ENCODE measurements at places on chromosomes 5 and 9.

- no peak for DNase-seq
Observed at GRCh38 chr9:27125936-27126335, 16.9 kb downstream of the TEK start.

DNA sequence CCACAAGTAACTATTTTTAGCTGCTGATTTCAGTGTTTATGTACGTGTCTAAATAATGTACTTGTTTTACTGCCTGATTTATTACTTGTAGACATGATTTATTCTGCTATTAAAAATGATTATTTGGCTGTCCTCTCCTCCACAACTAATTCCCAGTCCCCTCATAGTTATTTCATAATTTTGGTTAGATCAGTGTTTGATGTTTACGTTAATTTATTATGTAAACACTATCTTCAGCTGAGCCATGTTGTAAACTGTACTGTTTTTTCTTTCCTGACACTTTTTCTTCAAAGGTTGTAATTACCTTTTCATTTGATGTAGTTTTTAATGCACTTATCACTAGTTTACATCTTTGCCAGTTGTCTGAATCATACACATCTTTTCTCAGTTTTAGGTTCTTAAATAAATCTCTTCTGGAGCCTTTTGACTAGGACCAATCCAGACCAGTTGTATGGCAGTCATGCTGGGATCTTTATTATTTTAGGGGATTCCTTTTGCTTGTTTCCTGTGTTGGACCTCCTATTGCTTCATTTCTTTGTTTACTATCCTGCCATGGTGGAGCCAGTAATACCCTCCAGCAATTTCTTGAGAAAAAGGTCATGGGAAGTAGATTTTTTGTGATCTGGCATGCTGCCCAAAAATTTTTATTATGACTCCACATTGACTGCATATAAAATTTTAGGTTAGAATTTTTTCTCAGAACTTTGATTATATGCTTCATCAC lies 16.1 kb downstream of the AP3S1 start:
- DNase-seq: no peak

GRCh38 chr5:111735583-111736270 lies 21.3 kb downstream of the NREP start:
- DNase-seq: peak; percentile 96

- no peak for DNase-seq
Observed at GRCh38 chr9:16710888-16711287, 159.6 kb downstream of the BNC2 start.

DNA sequence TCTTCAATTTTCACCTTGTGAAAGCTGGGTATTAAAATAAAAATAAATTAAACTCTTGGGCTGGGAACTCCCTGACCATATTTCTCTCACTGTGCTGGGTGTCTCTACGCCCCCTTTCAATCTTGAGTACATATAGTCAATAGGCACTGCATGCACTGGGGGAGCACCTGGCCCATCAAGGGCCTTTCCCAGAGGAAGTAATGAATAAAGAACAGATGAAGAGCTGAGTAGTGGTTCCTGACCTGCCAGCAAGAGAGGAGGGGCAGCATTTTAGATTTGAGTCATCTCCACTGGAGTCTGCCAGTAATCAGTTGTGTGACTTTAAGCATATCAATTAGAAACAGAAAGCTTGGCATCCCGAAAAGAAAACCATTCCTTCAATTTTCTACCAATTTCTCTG lies 6.2 kb downstream of the MAPKAP1 start:
- DNase-seq: peak; percentile 30

- DNase-seq: no peak
Observed at GRCh38 chr9:113536483-113537228, 73.1 kb downstream of the RGS3 start.

DNA sequence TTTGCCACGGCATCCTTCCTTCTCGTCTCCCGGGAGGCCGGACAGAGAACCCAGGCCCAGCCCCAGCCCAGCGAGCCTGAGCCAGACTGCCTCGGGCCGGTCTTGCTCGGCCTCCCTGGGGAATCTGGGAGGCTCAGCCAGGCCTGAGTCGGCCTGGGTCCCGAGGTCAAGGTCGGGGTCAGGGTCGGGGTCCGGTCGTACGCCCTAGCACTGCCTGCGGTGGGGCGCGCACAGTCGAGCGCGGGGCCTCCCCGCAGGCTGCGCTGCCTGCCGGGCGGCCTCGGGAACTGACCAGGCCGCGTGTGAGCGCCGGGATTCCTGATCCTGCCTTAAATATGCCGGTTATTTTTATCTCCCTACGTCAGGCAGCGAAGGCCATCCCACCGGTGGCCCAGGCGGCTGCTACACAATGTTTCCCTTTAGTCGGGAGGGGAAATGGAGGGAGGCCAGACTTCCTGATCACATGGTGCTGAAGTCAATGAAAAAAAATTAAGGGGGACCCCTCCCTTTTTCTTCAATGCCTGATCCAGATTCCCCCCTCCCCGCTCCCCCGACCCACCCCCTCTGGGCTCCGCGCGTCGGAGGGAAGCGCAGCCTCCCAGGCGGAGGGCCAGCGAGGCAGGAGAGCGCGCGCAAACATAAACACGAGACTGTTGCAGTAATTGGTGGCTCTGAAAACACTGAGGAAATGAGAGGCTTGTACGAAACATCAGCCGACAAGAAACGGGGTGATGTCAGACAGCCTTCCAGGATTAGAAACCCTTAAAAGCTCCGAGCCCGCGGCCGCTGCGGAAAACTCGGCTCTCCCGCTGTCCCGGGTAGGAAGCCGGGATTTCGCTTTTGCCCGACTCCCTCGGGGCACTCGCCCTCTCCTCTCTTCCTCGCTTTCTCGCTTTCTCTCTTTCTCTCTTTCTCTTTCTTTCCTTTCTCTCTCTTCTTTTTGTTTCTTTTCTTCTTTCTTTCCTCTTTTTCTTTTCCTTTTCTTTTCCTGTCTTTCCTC lies 148.2 kb upstream of the KLF4 start:
- peak; percentile 96 for DNase-seq

DNA sequence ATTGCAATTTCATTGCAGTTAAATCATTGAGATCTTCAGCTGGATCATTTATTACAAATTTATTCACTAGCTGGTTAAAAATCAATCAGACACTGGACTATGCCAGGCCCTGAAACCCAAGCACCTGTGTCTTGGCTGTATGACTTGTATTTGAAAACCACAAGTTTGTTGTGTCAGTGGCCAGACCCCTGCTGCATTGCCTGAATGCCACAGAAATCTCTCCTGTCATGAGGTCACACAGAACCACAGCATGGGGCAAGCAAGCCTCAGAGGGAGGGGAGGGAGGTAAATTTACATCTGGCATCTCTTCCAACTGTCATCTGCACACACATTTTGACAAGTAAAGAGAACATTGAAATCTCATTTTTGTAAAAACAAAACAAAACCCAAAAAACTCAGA lies 90.0 kb downstream of the ARRDC3 start:
- peak; percentile 35 for DNase-seq

GRCh38 chr9:136960212-136960937 lies 8.3 kb downstream of the LCN12 start:
- DNase-seq: no peak

DNA sequence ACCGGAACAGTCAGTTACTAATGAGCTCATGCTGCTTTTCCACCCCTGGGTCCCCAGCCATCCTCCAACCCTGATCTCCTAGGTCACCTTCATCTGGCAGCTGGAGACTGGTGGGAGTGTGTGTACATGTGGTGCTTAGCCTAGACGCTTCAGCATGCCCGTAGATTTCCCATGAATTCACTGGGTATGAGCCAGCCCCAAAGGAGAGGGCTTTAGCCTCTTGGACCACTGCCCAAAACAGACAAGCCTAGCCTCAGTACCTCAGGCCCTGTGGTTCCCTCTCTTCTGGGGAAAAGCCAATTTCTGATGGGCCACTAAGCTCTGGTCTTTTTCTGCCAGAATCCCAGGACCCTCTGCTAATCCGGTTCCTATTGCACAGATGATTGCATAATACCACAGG lies 48.0 kb upstream of the ASTN2 start:
- DNase-seq: no peak

- DNase-seq: peak; percentile 61
Observed at GRCh38 chr5:180816608-180817534, 14.3 kb upstream of the MGAT1 start.

GRCh38 chr5:152358861-152359568 lies 46.1 kb downstream of the NMUR2 start:
- DNase-seq: no peak

- peak; percentile 72 for DNase-seq
Observed at GRCh38 chr5:73417303-73418034, 31.1 kb downstream of the FOXD1 start.

DNA sequence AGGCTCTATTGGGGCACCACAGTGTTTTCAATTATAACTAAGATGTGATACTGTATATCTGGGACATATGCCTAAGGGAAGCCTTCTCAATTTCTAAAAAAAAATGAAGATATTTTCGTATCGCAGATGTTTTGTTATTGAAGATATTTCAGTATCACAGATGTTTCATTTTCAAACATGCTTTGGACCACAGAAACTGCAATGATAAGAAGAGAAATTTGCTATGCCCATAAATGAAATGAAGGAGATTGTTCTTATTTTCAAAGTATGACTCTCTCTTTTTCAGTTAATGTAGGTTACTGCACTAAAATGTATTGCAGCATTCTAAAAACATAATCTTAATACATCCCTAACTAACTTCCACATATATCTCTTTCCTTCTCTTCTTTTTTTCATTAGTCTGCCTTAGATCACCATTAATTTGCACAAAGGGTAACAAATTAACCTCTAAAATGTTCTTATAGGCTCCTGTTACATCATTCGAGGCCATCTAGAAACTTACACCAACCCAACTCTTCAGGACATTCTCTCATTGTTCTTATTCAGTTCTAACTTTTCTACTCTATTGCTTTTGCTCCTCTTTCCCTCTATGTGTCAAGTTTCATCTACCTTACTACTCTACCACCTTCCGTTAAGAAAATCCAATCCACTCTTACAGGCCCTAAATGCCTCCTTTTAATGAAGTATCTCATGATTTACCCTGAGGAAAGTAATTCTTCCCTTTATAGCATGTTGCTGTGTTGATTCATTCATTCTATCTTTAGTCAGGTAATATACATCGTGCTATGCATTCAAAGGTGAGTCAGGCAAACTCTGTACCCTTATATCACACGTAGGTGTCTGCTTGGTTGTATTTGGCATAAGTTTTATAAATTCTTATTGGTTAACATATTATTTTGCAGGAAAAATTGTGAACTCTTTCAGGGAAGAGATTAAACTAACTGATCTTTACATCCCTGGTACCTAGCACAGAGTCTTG lies 70.5 kb downstream of the ST8SIA4 start:
- no peak for DNase-seq
